Transverse colon (tissue), 4 donors: ENCODE measurements at places on chromosomes 4 and X. TPM values are rescaled to one million over a fixed set of nuclear protein-coding genes. Genes with fewer than 3 reads are reported as not detected.

OTUD6A gene
- not detected for total RNA-seq

SULT1B1 gene
- total RNA-seq: 177 TPM

SPANXA2 gene
- total RNA-seq: not detected

DNA sequence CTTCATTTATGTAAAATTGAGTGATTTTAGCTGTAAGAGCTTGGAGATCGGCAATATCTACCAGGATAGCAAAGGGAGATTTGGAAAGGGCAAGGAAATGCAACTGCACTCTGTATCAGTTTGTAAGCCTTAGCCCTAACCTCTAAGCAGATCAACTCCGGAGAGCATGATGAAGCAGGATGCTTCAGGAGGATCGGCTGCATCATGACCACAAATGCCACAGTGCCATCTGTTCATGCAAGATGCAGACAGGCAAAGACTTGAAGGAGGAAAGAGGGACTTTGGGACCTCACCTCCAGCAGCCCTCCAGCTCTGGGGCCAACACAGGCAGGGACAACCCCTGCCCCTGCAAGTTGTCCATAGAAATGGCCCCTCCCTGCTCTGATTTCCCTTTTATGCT is 377.6 kb upstream of the GATB start:
- DNase-seq: no peak

CSAG1 gene
- total RNA-seq: not detected
